ENCODE measurements at places on chromosomes 1 and 21.

- DNase-seq, result no peak
Observed at GRCh38 chr1:219574484-219575087, 38.3 kb downstream of the ZC3H11B start.

DNA sequence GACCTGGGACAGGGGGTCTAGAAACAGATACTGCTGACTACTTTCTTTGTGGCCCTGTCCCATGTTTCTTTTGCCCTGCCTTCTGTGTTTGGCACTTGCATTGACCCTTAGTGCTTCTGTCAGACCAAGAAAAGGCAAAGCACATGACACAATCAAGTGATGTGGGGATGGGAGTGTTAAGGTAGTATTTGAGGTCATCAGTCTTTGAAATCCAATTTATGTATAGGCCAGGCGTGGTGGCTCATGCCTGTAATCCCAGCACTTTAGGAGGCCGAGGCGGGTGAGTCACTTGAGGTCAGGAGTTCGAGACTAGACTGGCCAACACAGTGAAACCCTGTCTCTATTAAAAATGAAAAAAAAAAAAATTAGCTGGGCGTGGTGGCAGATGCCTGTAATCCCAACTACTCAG, 26.0 kb downstream of the SERBP1 start:
- no peak for DNase-seq

- no peak for DNase-seq
Observed at GRCh38 chr1:171055966-171056643, 34.6 kb upstream of the FMO3 start.

DNA sequence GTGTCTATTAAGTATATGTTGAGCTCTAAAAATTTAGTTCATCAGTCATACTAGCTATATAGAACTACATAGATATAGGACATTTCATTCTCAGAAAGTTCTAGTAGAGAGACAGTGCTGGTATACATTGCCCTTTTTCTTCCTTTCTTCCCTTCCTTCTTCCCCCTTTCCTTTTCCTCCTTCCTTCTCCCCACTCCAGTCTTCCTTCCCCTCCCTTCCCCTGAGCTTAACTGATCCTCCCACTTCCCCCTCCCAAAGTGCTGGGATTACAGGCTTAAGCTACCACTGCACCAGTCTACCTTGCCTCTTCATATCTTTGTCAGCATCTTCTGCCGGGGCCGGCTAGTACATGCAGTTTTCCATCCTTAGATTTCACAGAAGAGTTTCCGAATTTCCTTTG, 12.1 kb downstream of the THRAP3 start:
- no peak for DNase-seq

DNA sequence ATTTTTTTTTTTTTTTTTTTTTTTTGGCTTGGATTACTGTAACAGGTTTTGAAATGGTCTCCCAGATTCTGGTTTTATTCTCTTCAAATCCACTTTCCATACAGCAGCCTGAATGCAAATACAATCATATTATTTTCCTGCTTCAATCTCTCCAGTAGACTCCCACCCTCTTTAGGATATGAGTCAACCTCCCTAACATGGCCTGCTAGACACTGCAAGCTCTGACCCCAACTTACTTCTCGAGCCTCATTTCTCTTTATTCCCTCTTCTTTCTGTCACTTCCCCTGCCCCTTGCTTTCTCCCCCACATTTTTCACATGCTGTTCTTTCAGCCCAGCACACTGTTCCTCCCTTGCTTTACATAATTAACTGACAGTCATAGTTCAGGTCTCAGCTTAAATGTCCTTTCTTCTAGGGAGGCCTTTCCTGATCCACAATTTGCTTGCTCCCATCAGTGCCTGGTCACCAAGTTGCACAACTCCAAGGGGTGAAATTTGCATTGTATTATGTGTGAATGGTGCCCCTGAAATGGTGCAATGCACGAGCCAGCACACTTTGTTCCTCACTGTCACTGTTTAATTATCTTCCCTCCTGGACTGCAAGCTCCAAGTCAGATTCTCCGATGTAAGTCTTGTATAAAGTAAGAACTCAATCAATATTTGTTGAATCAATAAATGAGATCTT, 22.1 kb upstream of the IL19 start:
- no peak for DNase-seq

GRCh38 chr1:203751051-203751450, 13.9 kb upstream of the LAX1 start:
- no peak for DNase-seq

DNA sequence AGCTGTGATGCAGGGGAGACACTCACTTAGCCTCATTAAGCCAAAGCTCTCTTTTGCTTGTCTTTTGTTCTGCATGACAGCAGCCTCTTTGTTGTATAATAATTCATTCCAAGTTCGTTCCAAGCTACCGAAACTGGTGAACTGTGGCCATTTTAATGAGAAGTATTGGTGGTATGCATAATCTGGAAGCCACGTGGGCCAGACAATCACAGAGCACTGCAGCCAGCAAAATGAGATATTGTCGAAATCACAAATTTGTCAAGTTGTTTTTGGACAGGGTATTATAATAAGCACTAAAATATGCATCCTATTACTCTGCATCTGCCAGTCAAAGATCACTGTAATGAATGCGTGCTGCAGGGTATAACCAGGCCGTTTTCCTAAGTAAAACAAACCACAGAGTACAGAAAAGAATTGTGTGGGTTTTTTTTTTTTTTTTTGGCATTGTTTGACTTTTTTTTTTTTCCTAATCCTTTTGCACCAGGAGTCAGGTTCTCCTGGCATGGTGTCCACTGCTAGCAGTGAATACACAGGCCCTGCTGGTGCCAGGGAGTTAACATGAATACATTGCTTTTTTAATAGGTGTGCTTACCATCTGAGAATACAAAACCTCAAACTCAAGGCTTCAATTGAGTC, 423.9 kb downstream of the PTBP2 start:
- DNase-seq, result no peak

GRCh38 chr1:82848043-82848442, 1047.3 kb downstream of the ADGRL2 start:
- no peak for DNase-seq

DNA sequence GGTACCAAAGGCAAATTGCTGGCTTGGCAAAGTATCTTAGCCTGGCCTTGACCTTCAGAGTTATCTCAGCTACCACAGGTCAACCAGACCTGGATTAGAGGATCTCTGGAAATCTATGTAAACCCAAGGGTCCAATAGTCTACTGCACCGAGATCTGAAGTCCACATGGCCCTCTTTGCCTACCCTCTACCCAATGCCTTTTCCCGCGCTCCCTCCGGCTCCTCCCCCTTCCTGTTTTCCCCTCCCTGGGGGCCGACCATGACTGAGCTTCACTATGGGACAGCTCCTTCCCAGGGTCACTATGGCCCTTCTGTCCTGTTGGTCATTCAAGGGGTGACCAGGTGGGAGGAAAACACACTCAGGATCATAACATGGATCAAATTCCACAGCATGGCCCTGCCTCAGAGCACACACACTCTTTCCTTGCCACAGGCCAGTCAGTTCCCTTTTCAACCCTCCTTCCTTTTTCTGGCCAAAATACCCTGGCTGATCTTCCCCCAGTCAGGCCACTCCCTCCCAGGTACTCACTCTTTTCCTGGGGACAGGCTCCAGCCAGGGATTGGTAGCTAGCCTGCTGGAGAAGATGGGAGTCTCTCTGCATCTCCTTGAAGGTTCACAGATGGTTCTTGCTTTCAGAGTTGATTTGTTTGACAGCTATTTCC, 19.1 kb upstream of the TMEM183A start:
- no peak for DNase-seq

Measured in CD4-positive, alpha-beta T cell treated with Interleukin-10 for 1 hour (primary cell).